ENCODE measurements at places on chromosomes 1 and 21.

- DNase-seq: no peak
These were observed 69.5 kb downstream of the UBE2T start for GRCh38 chr1:202272103-202272845.

DNA sequence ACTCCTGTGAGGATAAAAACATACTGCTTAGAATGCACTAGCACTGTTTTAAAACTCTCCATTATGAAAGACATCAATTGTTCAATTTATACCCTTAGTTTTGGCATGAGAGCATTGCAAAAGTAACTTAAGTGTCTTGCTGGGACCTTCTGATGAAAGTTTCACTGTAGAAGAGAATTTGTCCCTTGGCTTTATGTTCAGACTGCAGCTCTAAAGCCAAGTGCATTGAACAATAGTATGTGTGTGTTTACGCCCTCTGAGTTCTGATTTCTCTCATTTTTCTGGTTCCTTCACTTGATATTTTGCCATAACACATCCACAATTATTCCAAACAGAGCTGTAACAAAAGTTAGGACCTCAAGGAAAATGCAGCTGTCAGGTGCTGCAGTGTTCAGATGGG, 474.6 kb downstream of the DISC1 start:
- no peak for DNase-seq

DNA sequence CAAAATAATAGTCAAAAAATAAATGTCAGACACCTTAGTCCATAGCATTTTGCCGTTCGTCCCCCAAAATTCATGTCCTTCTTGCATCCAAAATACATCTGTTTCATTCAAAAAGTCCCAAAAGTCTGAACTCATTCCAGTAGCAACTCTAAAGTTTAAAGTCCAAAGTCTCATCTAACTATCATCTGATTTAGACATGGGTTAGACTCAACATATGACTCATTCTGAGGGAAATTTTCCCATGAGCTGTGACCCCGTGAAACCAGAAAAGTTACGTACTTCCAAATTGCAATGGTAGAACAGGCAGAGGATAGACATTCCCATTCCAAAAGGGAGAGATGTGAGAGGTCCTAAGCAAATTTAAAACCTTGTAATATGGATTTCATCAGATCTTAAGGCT, 48.6 kb upstream of the CACHD1 start:
- no peak for DNase-seq

GRCh38 chr21:45182958-45183357, 104.7 kb downstream of the POFUT2 start:
- DNase-seq: no peak

GRCh38 chr1:29786791-29787732, 550.7 kb downstream of the PTPRU start:
- DNase-seq: no peak

- no peak for DNase-seq
These were observed 32.6 kb downstream of the CDCP2 start for GRCh38 chr1:54120018-54120697.

DNA sequence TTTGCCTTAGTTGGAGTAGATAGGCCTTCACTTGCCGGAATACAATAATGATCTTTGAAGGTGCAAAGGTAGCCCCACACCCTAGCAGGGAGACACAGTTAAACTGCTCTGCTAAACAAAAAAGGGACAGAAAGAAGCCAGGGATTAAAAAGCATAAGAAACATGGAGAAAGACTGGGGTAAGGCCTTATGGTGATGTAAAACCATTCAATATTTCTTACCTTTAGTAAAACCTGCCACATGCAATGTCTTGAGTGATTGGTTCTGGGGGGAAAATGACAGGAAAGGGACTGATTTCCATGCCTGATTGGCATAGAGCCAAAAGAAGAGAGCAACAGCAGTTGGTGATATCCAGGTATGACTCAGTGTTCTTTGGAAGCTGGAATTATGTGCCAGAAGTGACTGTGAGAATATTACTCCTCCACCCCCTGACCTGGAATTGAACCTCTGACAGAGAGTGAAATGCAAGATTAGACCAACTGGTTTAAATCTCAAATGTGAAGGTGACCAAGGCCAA, 8.1 kb downstream of the DNASE2B start:
- no peak for DNase-seq

GRCh38 chr21:39483917-39484316, 32.1 kb downstream of the SH3BGR start:
- no peak for DNase-seq

GRCh38 chr1:221801251-221801661, 59.4 kb upstream of the DUSP10 start:
- no peak for DNase-seq

DNA sequence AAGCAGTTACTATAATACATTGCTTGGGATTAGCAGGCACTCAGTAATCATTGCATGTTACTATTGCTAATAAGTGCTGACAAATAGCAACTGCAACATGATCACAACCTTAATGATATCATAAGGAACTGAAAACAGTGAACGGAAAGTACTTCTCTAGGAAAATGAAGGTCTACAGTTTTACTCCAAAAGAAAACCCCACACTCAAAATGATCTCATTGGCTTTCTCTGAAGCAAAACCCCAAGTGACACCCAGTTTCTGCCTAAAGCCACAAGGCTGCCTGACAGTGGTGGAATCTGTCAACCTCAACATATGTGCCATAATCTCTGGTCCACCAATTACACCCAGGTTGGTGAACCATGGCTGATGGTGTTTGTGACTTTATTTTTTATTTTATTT, 137.6 kb downstream of the PTGER3 start:
- no peak for DNase-seq

DNA sequence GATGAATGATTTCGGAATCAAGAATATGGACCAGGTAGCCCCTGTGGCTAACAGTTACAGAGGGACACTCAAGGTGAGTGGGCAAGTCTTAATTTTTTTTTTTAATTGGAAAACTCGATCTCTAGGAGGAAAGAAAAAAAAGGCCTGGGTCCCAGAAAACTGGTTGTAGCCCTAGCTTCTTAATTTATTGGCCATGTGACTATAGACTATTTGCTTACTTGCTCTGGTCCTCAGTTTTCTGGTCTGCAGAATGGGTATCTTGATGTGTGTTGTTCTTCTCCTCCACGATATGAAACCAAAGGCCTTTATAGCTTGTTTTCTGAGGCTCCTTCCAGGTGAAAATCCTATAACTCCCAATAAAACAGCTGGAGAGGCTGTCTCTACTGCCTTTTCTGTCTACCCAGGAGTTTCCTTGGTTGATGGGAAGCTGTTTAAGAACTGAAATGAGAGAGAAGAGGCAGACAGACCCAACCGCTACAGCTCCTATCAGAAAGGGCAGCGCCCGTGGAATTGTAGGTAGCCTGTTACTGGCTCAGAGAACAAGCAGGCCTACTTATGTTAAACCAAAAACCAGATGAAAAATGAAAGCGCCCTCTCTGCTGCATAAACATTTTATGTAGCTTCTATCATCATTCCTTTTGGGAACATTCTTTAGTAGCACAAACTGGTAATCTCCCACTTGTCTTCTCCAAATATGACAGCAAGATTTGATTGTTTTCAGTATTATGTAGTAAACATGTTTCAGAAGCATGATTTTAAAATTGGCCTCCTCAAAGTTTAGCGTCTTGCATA, 4.5 kb downstream of the ETS2 start:
- DNase-seq: no peak

GRCh38 chr1:109773900-109774485, 10.3 kb upstream of the EPS8L3 start:
- DNase-seq: no peak

- no peak for DNase-seq
These were observed 20.3 kb upstream of the IL6R start for GRCh38 chr1:154384650-154385489.

- no peak for DNase-seq
These were observed 705.3 kb upstream of the CHRM3 start for GRCh38 chr1:238681021-238681420.

DNA sequence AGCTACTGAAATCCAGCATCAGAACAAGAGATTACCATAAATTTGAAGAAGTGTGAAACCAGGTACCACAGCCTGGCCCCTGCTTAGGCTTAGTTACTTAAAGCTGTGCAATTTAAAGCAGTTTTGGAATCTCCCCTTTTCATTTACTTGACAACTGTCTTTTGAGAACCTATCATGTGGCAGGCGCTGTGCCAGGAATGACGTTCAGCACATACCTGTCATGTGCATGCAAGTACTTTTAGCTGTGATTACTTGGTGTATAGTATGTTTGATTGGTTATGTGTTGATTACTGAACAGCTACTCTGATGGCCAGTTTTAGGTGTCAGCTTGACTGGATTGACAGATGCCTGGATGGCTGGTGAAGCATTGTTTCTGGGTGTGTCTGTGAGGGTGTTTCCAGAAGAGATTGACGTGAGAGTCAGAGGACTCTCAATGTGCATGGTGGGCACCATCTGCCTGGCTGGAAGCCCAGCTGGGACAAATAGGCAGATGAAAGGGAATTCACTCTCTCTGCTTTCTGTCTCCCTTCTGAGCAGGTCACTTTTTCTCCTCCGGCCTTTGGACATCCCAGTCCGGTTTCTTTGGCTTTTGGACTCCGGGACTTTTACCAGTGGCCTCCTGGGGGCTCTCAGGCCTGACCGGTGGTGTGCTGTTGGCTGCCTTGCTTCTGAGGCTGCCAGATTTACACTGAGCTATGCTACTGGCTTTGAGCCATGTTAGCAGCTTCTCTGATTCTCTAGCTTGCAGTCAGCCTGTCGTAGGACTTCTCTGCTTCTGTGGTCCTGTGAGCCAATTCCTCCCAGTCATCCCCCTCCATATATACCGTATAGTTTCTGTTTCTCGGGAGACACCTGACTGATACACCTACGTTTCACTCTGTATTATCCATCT, 178.0 kb downstream of the RYR2 start:
- no peak for DNase-seq
